Inflammatory macrophage treated with lipopolysaccharide for 4 hours (primary cell): ENCODE measurements at places on chromosomes 5 and 9.

GRCh38 chr5:163976696-163977095 lies 471.3 kb downstream of the MAT2B start:
- no peak for DNase-seq

DNA sequence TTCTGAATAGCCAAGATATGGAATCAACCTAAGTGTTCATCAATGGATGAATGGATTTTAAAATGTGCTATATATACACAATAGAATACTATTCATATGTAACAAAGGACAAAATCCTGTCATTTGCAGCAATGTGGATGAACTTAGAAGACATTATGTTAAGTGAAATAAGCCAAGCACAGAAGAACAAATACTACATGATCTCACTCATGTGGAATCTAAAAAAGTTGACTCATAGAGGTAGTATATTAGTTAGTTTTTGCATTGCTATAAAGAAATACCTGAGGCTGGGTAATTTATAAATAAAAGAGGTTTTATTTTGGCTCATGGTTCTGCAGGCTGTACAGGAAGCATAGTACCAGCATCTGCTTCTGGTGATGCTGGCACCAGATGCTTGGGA lies 8.1 kb downstream of the CATSPER3 start:
- DNase-seq, result no peak

- DNase-seq, result no peak
Observed at GRCh38 chr5:93305984-93306383, 275.0 kb downstream of the NR2F1-AS1 start.

DNA sequence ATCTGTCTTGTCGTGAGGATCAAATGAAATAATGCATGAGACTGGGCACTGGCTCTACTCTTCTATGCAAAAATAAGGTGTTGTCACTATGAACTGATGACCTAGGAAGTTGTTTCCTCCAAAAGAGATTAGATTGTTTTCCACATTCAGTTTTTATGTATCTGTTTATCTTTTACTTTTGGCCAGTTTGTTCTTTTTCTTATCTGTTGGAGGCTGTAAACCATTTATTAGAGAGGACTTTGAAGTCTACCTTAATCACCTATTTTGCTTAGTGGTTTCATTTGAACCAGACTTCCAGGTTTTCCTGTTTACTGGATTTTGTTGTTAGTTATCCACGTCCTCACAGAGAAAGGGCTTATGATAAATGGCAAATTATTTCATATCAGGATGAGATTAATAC lies 21.5 kb upstream of the GDA start:
- no peak for DNase-seq
